Right ventricle myocardium inferior (tissue), 1 donor: ENCODE measurements at places on chromosomes 4 and X.

DNA sequence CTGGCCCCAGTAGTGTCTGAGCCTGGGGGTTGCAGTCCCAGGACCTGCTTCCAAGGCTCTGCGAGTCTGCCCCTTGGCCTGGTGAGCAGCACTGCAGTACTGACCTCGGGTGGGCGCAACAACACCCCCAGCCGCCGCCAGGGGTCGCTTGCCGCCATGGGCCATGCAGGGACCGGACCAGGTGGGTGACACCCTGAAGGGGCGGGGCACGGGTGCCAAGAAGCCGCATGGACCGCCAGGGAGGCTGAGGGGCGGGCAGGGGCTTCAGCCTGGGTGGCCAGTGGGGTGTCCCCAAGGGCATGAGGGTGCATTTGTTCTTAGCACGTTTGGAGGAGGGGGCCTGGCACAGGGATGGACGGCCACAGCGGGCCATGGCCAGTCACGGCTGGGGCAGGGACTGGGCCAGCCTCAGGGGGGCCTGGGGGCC is 25.0 kb downstream of the TACC3 start:
- DNase-seq: peak; percentile 83

DNA sequence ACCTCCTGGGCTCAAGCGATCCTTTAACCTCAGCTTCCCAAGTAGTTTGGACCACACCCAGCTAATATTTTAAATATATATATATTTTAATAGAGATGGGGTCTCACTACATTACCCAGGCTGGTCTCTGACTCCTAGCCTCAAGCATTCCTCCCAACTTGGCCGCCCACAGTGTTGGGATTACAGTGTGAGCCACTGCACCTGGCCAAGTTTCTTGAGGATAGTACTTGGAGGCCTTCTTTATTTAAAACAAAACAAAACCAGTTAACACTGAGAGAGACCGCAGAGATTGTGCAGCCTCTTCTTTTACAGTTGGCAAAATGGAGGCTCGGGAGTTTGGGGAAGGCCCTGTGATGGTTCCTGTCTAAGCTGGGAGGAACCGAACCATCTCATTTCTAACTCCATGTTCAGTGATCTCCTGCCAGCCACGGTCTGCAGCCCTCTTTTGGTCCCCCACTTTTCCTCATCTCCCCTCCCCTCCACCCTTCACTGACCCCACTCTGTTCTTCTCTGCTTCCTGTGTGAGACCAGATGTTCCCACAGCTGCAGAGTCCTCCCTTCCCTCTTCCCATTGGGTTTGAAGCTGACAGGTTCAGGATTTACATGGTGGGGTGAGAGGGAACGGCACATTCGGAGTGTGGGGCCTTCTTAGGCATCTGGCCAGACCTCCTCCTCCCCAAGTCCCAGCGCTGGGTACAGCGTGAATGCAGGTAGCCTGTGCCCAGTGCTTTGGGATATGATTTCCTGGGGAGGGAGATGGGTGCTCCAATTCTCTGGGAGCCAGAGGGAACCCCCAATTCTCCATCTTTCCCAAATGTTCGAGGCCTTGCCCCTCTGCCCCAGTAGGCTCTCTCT is 1.4 kb upstream of the SORCS2 start:
- no peak for DNase-seq

DNA sequence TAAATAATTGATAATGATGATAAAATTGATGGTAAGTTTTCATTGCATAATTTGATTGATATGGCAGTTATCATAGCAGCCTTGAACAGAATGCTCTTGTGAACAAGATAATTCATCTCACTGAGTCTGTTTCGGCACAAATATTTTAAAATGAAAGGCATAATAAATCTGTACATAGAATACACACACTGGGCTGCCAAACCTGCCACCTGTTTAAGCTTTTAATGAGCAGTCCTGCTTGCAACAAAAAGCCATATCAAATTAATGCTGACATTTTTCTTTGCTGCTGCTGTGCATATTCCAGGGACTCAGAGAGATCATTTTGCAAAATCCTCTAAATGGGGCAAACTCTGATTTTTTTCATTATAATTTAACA is 201.1 kb downstream of the ARHGAP24 start:
- no peak for DNase-seq

DNA sequence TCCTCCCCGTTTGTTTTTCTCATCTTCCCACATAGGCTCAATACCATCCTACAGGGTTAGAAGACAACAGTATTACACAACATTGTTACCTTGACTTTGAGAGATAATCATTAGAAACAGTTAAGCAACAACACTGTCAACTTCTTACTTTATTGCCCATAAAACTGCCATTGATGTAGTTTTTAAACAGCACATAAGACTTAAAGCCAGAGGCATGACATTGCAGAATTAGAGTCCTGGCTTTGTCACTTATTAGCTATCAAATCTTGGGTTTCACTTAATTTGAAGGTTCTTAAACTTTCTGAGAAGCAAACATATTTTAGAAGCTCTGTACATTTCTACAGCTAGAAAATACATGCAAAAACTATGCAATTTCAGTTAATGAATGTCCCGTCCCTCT is 41.8 kb downstream of the EIF4E start:
- DNase-seq: no peak

DNA sequence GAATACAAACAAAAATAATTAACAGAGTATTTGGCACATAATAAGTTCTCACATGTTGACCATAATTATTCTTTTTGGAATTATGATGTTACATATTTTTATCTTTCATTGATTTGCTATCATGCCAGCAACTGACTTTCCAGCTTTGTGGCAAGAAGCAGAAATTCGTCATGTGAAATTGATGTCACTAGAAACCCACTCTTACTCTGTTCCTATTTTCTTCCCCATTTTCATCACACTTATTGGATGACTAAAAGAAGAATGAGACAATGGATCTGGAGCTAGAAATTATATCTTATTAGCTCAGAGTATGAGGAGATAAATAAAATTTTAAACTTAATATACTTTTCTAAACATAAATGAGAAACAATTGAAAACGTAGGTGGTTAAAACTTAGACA is 31.9 kb downstream of the EGF start:
- DNase-seq: no peak

DNA sequence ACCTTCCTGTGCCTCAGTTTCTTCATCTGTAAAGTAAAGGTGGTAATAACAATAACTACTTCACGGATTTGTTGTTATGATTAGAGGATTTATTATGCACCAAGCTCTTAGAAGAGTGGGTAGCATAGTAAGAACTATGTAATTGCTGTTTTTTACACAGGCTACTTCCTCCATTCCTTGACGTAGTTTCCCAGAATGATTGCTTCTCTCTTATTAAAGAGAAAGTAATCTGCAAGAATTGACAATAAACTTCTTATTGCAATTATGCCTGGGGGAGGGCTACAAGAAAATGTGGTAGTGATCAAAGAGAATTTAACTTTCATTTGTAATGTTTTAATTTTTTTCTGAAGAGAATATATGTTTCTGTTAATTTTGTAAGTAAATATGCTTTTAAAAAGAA is 238.7 kb downstream of the GASK1B start:
- DNase-seq: no peak

- peak; percentile 17 for DNase-seq
These were observed 188.4 kb downstream of the DHX15 start for GRCh38 chr4:24395937-24396336.

- no peak for DNase-seq
These were observed 1.2 kb downstream of the TADA2B start for GRCh38 chr4:7044137-7044930.

GRCh38 chr4:103303011-103303410 is 104.9 kb upstream of the CENPE start:
- no peak for DNase-seq

GRCh38 chr4:183399616-183400015 is 44.8 kb upstream of the CDKN2AIP start:
- no peak for DNase-seq

DNA sequence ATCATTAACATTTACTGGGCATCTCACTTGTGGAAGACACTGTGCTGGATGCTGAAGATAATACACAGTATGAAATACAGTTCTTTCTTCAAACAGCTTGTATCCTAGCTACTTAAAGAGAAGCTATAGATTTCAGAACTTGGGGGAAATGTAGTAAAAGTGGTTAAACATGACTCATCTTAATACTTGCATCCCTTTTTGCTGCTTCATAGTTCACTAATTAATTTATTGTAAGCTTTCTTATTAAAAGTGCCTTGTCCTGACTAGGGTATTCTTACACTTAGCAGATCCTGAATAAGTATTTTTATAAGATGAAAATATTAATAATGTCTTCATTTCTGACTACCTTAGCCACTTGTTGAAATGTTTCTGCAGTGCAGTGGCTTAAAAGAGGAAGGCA is 132.8 kb upstream of the STIM2 start:
- DNase-seq: no peak

- no peak for DNase-seq
These were observed 75.3 kb upstream of the TRPC3 start for GRCh38 chr4:122027203-122027602.

- no peak for DNase-seq
These were observed 6.6 kb downstream of the SRPX start for GRCh38 chrX:38214044-38214443.
